ENCODE measurements at places on chromosomes 6 and 20. TPM values are rescaled to one million over a fixed set of nuclear protein-coding genes. Genes with fewer than 3 reads are reported as not detected.

GRCh38 chr20:53032046-53032445 lies 59.9 kb downstream of the TSHZ2 start:
- no peak for DNase-seq

- DNase-seq, result no peak
Measured at GRCh38 chr6:138503881-138504680, 4.8 kb upstream of the NHSL1 start.

DNA sequence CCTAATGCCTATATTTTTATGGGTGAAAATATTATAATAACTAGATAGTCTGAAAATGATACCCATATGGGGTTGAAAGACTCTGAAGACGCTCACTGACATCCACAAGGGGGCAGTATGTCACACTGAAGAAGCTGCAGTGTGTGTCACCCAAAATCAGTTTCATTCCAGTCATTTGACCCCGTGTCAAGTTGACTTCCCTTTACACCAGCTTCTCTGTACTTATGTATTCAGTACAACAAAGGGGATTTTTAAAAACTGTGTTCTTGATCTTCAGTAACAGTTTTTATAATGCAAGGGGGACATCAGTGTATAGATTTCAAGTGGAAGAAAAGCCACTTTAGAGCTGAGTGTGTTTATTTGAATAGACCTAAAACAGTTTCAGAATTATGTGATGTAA lies 19.3 kb downstream of the FAXC start:
- peak; percentile 80 for DNase-seq

GRCh38 chr20:59814840-59815340 lies 118.5 kb downstream of the SYCP2 start:
- no peak for DNase-seq

DNA sequence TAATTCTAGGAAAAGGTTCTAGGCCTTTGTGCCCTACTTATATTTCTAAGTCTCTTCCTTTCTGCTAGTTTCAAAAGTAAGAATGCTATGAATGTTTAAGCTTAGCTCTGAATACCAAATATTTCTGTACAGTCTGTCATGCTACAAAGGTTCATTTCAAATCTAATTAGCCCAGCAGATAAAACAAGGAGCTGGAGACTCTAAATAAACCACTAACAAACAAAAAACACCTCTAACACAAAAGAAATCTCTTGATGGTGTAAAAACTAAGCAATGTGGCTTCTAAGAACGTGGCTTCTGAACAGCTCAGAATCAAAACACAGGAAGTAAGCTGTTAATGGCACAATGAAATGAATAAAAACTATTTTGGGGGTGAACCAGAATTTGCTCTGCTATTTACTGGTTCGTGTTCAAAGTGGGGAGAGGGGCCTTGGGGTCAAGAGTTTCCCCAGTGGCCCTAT lies 198.3 kb downstream of the BCAS1 start:
- no peak for DNase-seq

DNA sequence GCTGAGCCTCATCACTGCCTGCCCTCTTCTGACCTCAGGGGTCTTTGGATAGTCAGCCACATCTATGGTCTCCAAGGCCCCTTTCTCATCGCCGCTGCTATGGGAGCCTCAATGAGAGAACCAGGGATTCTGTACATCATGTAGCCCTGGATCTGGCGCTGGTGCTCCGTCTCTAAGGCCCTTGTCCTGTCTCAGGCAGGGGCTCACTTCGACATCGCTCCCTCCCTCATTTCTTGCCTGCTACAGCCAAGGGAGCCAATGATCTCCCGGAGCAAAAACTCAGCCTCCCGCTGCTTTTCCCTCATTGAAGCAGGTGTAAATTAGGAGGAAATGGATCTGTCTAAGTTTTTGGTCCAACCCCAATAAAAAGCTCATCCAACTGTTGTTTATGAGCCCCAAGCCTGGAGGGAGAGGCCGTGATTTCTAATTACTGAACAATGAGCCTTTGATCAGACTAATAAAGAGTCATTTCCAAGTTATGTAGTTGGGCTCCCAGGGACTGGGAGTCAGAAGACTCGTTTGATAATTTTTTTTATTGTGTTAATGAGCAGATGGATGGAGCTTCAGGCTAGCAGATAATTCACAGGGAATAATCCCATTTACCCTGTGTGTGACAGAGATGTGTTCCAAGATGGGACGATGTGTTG lies 30.9 kb downstream of the LBP start:
- no peak for DNase-seq

GRCh38 chr6:39102071-39102820 lies 12.7 kb downstream of the SAYSD1 start:
- no peak for DNase-seq

DNA sequence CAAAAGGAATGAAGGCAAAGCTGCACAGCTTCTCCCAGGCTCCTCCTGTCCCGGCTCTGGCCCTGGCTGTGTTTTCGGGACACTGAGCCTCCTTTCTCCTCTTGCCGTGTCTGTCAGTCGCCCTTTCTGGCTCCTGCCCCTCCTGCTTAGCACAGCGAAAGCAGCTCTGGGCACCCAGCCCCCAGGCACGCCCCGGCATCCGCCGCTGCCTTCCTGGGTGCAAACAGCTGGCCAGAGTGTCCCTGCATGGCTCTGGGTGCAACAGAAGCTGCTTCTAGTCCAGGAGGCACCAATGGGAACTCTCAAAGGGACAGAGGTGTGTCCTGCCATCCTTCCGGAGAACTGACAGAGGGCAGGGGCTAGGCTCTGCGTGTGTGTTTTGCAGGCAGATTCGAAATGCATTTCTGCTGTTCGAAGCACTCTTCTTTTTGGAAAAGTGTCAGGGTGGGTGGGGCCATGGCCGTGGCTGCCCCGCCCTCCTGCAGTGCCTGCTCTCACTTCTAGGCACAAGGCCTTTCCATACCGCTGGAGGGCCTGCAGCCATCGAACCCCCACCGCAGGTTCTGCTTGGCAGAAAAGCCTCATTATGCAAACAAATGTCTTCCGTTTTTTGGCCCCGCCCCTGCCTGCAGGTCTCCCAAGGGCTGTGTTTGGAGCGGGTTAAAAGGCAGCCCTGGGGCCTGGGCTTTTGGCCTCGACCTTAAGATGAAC lies 15.5 kb downstream of the COL9A3 start:
- no peak for DNase-seq

GRCh38 chr6:76220805-76221204 lies 148.3 kb upstream of the IMPG1 start:
- no peak for DNase-seq

DNA sequence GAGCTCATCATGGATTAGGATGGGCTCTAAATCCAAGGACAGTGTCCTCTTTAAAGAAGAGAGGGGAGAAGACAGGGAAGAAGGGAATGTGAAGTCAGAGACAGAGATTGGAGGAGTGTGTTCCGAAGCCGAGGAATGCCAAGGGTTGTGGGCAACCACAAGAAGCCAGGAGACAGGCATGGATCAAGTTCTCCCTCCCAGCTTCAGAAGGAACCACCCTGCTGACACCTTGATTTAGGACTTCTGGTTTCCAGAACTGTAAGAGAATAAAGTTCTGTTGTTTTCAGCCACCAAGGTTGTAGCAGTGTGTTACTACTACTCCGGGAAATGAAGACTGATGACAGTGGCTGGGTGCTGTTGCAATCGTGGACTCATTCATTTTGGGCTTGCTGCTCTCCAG lies 120.1 kb downstream of the RPS12 start:
- DNase-seq, result no peak

DNA sequence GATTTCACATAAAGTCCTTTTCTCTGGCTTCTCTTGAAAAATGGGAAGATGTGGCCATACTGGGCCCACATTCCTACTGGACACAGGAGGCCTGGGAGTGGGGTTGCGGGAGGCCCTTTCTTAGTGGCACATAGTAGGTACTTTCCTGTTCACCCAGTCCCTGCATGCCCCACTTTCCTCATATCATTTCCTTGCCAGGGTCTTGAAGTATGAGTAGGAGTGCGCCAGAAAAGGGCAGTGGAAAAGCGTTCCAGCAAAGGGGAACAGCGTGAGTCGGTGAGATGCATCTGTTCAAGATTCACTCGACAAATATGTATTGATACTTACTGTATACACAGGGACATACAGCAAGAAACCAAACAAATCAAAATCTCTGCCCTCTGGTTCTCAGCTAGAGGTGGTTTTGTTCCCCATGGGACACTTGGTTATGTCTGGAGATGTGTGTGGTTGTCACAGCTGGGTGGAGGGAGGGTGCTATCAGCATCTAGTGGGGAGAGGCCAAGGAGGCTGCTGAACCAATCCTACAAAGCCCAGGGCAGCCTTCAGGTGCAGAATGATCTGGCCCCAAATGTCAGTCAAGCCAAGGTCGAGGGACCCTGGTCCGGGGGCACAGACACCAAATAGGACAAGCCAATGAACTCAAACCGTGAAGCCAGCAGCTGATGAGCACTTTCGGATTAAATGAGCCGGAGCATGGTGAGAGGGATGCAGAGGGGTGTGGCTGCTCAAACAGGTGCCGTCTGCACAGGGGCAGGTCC lies 151.4 kb downstream of the CEBPB start:
- DNase-seq, result no peak

DNA sequence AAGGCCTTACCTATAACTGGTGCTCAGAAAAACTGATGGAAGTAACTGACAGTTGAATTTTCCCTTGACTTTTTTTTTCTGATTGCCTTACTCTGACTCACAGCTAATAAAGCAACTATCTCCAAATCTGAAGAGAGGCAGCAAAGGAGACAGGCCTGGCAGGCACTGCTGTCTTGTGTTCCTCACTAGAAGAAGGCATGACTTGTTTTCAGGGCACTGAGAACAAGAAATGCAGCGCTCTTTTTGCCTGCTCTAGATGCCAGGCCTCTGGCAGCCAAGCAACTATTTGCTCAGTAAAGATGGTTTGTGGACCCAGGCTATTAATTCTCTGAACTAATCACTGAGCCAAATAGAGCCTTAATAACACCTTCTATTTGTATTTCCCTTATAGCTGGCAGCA lies 155.1 kb downstream of the PRDM13 start:
- no peak for DNase-seq

- DNase-seq, result no peak
Measured at GRCh38 chr6:135520781-135521180, 23.2 kb upstream of the AHI1 start.

- no peak for DNase-seq
Measured at GRCh38 chr6:155936127-155936526, 480.5 kb upstream of the NOX3 start.

- no peak for DNase-seq
Measured at GRCh38 chr6:109722011-109722410, 30.9 kb downstream of the FIG4 start.

GRCh38 chr6:107192830-107193229 lies 77.5 kb upstream of the BEND3 start:
- DNase-seq, result no peak

GRCh38 chr6:2460216-2460745 lies 214.9 kb upstream of the GMDS start:
- no peak for DNase-seq

- no peak for DNase-seq
Measured at GRCh38 chr6:62891065-62891647, 320.1 kb upstream of the FKBP1C start.

DNA sequence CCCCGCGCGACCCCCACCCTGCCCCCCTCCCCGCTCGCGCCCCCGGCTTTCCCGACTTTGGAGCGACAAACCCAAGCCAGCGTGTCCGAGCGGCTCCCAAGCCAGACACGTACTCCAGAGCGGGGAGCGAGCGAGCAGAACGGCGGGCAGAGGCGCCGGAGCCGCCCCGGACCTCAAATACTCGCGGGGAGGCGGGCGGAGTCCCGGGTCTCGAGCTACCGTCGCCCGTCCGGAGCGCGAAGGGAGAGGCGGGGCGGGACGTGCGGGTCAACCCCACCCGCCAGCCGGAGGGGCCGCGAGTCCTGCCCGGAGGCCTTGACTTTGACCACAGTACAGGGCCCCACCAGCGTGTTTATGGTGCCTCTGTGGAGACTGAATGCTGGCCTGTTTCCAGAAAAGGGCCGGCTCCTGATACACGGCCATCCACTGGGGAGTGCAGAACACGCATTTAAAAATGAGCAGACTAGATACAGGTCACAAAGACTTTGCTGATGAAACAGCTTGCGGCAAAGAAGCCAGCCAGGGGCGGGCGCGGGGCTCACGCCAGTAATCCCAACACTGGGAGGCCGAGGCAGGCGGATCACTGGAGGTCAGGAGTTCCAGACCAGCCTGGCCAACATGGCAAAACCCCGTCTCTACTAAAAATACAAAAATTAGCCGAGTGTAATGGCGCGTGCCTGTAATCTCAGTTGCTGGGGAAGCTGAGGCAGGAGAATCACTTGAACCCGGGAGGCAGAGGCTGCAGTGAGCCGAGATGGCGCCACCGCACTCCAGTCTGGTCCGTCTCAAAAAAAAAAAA lies at the start of gene SERPINB6:
TSS of gene SERPINB6 (minus strand) at position 148 of the 799 bp plus-strand sequence. CDS start 12,235 bp downstream, outside the sequence.
- DNase-seq, result peak; percentile 72

DNA sequence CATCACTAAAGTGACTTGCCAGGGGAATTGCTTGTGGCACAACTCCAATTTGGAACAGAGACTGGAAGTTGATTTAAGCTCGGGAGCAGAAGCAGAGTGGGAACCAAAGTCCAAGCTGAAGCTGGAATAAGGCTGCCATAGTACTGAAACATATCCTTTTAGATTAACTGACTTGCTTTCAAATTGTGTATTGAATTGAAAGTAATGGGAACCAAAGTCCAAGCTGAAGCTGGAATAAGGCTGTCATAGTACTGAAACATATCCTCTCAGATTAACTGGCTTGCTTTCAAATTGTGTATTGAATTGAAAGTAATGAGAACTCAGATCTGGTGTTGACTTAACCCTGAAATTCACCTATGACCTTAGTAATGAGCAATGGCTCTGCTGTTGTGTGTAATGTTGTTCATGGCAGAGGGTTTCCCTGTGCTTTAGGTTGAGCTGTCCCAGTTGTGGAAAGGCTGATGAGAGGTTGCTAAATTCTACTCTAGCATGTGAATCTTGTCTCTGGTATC lies 40.2 kb downstream of the CENPW start:
- DNase-seq, result no peak

GRCh38 chr6:137866200-137866913 lies 702 bp upstream of the TNFAIP3 start:
- no peak for DNase-seq

DNA sequence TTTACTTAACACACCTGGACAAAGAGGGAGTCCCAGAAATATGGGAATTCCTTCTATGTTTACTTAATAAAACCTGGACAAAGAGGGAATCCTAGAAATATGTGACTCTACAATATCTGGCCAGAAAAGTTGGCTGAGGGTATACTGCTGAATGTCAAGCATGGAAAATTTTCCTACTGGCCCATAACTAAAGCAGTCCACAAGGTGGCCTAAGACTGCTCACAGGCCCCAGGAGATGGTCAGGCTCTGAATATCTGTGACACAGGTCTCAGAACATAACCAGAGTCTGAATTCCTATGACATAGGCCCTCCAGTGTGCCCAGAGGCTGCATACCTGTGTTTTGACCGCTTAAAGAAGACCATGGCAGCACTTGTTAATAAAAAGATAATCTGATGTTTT lies 578.2 kb upstream of the NRSN1 start:
- DNase-seq, result no peak

SDCBP2 gene
- total RNA-seq, result 1.5 TPM

GNRH2 gene
- total RNA-seq, result 3.2 TPM

SLC35D3 gene
- total RNA-seq, result not detected

RNF114 gene
- 79.3 TPM for total RNA-seq

CRNKL1 gene
- total RNA-seq, result 18.7 TPM

ENPP5 gene
- total RNA-seq, result 1.0 TPM

MLN gene
- not detected for total RNA-seq

RAET1G gene
- 0.43 TPM for total RNA-seq

CCDC170 gene
- total RNA-seq, result not detected

ZBP1 gene
- 4.8 TPM for total RNA-seq

PM20D2 gene
- total RNA-seq, result 6.2 TPM

Data from natural killer cell treated with Interleukin-12 subunit alpha and Interleukin-12 subunit beta and Interleukin-15 and Interleukin-18, amount 100 ng/mL, for 72 hours (primary cell).